ENCODE measurements at places on chromosomes 16 and 17.

GRCh38 chr17:75081611-75082540 is 5.9 kb upstream of the SLC16A5 start:
- no peak for DNase-seq

- DNase-seq, result peak; percentile 59
Measured at GRCh38 chr16:22948603-22949368, 134.8 kb downstream of the HS3ST2 start.

GRCh38 chr16:78290872-78291591 is 191.6 kb downstream of the WWOX start:
- no peak for DNase-seq

GRCh38 chr16:1108299-1109252 is 12.5 kb upstream of the C1QTNF8 start:
- DNase-seq, result no peak

GRCh38 chr16:87626401-87626800 is 24.1 kb downstream of the JPH3 start:
- no peak for DNase-seq

All from fibroblast of skin of back (primary cell).